H1 (cell line): ENCODE measurements at places on chromosomes 11 and 22. TPM values are rescaled to one million over a fixed set of nuclear protein-coding genes. Genes with fewer than 3 reads are reported as not detected.

- H3K36me3 ChIP-seq, result no peaks in the 10 kb centered on the region
- no peak overlapping the region for H3K4me3 ChIP-seq
- H3K27ac ChIP-seq, result no peak overlapping the region
Observed at GRCh38 chr11:119974051-119974450, 163.9 kb downstream of the TRIM29 start.

GRCh38 chr11:96213500-96213899 lies 129.5 kb downstream of the MAML2 start:
- DNase-seq, result no peak
- no peaks in the 10 kb centered on the region for H3K36me3 ChIP-seq
- no peak overlapping the region for H3K27ac ChIP-seq
- no peaks in the 10 kb centered on the region for H3K4me1 ChIP-seq
- H3K4me3 ChIP-seq, result no peak overlapping the region

- H3K27me3 ChIP-seq, result no peaks in the 10 kb centered on the region
- H3K27ac ChIP-seq, result no peak overlapping the region
- H3K36me3 ChIP-seq, result peaks cover 34% of the 10 kb centered on the region
Observed at GRCh38 chr11:57681168-57681567, 13.3 kb downstream of the ZDHHC5 start.

DNA sequence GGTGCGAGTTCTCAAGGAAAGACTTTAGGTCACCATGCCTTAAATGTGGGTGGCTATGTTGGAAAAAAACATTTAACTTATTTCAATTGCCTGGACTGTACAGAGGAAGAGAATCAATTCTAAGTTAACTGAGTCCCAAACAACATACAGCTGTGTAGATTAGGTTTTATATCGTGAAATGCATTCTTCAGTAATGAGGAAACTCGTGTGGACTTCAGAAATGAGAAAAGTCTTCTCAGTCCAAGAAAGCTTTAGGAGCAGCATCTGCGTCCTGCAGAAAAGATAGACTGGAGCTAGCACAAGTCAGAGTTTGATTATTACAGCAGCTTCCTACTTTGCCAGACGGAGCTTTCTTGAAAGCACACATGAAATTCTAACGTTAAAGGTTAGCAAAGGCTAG lies 673.0 kb downstream of the OPCML start:
- peaks cover 3% of the 10 kb centered on the region; the same call in 1 of the 2 replicates for H3K4me1 ChIP-seq
- H3K36me3 ChIP-seq, result no peaks in the 10 kb centered on the region
- H3K27ac ChIP-seq, result no peak overlapping the region
- H3K4me3 ChIP-seq, result no peak overlapping the region

DNA sequence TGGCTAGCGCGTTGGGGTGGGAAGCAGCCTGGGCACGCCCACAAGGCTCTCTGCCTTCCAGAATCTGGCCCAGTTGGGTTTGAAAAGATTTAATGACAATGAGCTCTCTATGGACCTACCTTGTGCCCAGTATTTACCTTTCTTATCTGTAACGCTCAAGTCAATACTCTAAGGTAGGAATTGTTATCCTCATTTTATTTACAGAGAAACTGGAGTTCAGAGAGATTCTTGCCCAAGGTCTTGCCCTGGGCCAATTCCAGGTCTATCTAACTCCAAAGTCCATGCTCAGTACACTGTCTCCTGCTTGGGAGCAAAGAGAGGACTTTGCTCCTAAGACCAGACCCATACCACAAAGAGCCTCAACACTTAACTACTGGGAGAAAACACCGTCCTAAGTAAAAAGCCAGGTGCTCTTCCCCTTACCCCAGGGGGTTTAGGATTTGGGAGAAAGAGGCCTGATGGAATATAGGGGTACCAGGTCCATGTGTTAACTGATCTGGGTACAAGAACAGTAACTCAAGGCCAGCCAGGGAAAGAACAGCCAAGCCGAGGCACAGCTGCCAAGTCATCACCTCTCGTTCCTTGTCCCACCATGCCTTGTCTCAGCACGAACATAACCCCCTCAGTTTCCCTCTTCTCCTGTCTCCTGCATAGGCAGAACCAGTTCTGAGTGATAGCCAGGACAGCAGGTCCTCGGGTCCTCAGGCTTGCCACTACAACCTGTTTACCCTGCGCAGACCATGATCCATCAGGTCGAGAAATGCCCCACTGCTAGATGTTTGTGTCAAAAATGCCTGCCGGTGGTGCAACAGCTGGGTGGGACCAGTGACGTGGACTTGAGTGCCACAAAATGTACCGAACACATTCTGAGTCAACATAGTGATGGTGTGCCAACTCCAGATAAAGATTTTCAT lies 14.6 kb downstream of the APOA4 start:
- H3K4me1 ChIP-seq, result no peaks in the 10 kb centered on the region
- no peak overlapping the region for H3K4me3 ChIP-seq
- DNase-seq, result no peak
- H3K27me3 ChIP-seq, result no peaks in the 10 kb centered on the region
- H3K36me3 ChIP-seq, result no peaks in the 10 kb centered on the region

DNA sequence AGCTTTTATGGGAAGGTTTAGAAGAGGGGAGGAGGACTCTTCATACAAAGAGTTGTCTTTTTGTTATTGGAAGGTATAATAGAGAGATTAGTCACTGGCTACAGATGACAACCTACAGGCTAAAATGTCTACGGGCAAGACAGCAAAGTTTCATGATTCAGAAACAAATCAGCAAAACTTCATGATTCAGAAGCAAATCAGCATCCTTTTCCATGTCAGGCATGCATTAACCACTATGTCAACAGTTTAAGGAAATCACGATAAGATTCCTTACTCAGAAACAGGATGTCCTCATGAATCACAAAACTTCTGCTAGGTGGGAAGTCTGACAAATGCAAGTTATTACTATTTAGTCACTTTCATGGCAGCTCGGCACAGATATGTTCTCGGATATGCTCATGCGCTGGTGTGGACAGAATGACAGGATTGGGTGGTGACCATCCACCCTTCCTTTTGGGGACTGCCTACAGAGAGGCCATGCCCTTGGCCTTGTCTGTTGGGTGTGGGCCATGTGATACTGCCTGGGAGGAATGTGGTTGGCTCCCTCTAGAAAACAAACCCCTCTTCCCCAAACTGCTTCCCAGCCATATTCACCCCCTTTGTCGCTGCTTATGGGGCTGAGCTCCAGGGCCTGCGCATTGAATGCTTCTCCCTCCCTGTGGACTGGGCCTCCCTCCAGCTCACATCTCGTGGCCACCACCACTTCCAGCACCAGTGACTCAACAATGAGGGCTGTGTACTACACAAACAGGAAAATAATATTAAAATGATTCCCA lies 10.1 kb downstream of the C11orf91 start:
- no peak for DNase-seq
- no peak overlapping the region for H3K27ac ChIP-seq
- no peak overlapping the region for H3K4me3 ChIP-seq
- H3K36me3 ChIP-seq, result no peaks in the 10 kb centered on the region
- no peaks in the 10 kb centered on the region for H3K27me3 ChIP-seq

GRCh38 chr11:128900468-128900867 lies 9.3 kb downstream of the KCNJ5 start:
- no peaks in the 10 kb centered on the region for H3K36me3 ChIP-seq
- H3K4me3 ChIP-seq, result no peak overlapping the region
- peaks cover 53% of the 10 kb centered on the region for H3K27me3 ChIP-seq

GRCh38 chr11:62410972-62411371 lies 7.9 kb upstream of the SCGB1A1 start:
- 0 out of 2 replicates have a peak, but pooled peaks cover 2% of the 10 kb centered on the region for H3K4me1 ChIP-seq
- no peaks in the 10 kb centered on the region for H3K36me3 ChIP-seq

GRCh38 chr11:110289472-110289871 lies 6.9 kb downstream of the RDX start:
- H3K27me3 ChIP-seq, result no peaks in the 10 kb centered on the region
- DNase-seq, result no peak
- peaks cover 6% of the 10 kb centered on the region for H3K4me1 ChIP-seq
- no peaks in the 10 kb centered on the region for H3K36me3 ChIP-seq
- no peak overlapping the region for H3K4me3 ChIP-seq

GRCh38 chr11:15605094-15605493 lies 490.4 kb downstream of the INSC start:
- no peak for DNase-seq
- no peaks in the 10 kb centered on the region for H3K27me3 ChIP-seq
- H3K36me3 ChIP-seq, result no peaks in the 10 kb centered on the region
- H3K27ac ChIP-seq, result no peak overlapping the region
- no peak overlapping the region for H3K4me3 ChIP-seq
- peaks cover 3% of the 10 kb centered on the region; the same call in 1 of the 2 replicates for H3K4me1 ChIP-seq

DNA sequence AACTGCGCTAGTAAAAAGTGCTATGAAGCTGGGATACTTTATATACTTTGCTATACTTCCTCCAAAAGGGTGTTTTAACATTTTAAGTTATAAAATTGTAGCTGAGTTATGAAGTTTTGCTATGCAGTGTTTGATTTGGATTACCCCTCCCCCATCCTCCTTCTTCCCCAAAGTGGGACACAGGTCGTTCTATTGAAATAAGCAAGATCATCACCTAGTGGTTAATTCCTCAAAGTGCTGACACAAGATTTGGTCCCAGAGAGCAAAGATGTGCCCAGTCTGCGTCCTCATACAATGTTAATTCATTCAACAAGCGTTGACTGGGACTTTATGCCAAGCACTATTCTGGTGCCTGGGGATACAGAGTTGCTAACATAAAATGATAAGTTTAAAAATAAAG lies 78.5 kb downstream of the SPON1 start:
- no peaks in the 10 kb centered on the region for H3K27me3 ChIP-seq
- H3K4me1 ChIP-seq, result no peaks in the 10 kb centered on the region
- no peaks in the 10 kb centered on the region for H3K36me3 ChIP-seq
- no peak for DNase-seq
- H3K4me3 ChIP-seq, result no peak overlapping the region
- H3K27ac ChIP-seq, result no peak overlapping the region

- H3K4me3 ChIP-seq, result no peak overlapping the region
- no peak for DNase-seq
- no peak overlapping the region for H3K27ac ChIP-seq
- no peaks in the 10 kb centered on the region for H3K27me3 ChIP-seq
- no peaks in the 10 kb centered on the region for H3K36me3 ChIP-seq
- H3K4me1 ChIP-seq, result no peaks in the 10 kb centered on the region
Observed at GRCh38 chr22:37223965-37224551, 11.8 kb upstream of the SSTR3 start.

DNA sequence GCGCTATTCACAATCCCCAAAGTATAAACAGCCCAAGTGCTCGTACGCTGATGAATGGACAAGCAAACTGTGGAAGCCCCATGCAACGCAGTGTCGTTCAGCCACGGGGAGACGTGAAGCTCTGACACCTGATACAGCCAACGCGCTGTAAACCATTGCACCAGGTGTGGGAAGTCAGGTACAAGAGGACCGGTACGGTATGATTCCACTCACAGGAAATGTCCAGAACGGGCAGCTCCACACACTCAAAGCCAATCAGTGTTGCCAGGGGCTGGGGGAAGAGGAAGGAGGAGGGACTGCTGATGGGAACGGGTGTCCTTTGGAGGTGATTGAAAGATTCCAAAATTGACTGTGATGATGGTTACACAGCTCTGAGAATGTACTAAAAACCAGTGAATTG lies 64.5 kb downstream of the BRD1 start:
- no peaks in the 10 kb centered on the region for H3K36me3 ChIP-seq
- H3K4me1 ChIP-seq, result no peaks in the 10 kb centered on the region
- no peaks in the 10 kb centered on the region for H3K27me3 ChIP-seq
- no peak overlapping the region for H3K4me3 ChIP-seq
- no peak overlapping the region for H3K27ac ChIP-seq

DNA sequence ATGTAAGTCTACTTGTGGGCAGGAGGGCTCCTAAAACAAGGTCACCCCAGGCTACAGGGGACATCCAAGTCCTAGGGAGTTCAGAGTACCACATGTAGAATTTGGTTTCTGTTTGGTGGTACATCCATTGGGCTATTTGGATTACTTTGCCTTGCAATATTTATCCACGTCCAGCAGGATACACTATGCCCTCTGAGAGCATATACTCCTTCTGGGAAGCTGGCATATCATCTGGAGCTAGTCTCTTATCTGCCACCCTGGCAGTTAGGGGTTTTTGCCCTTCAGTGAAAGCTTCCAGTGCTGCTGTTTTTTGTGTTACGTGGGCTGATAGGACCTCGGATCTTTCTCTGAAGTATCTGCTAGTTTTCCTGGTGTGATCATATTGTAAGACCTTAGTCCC lies 7.3 kb downstream of the LMO2 start:
- no peaks in the 10 kb centered on the region for H3K27me3 ChIP-seq
- DNase-seq, result no peak
- H3K36me3 ChIP-seq, result no peaks in the 10 kb centered on the region; the same call in 1 of the 2 replicates
- H3K4me1 ChIP-seq, result no peaks in the 10 kb centered on the region
- no peak overlapping the region for H3K27ac ChIP-seq
- no peak overlapping the region for H3K4me3 ChIP-seq

GRCh38 chr11:31361743-31362142 lies 7.8 kb downstream of the DCDC1 start:
- no peaks in the 10 kb centered on the region for H3K27me3 ChIP-seq
- no peak overlapping the region for H3K27ac ChIP-seq
- no peak overlapping the region for H3K4me3 ChIP-seq
- no peaks in the 10 kb centered on the region for H3K36me3 ChIP-seq

DNA sequence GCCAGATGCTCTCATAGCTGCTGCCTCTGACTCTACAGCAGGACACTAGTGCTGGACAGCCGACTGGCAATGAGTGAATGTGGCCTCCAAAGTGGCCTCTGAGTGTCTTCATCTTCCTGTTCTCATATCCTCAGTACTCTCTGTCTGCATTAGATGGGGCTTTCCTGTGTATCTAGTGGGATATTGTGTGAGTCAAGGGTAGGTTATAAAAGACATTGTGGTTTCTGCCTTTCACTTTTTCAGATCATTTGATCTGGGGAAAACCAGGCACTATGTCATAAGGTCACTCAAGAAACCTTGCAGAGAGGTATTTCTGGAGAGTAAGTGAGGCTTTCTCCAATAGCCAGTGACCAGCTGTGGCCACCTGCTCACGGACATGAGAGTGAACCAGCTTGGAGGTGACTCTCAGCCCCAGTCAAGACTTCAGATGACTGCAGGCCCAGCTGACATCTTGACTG lies 333.6 kb upstream of the NCAM1 start:
- no peak for DNase-seq
- H3K4me3 ChIP-seq, result no peak overlapping the region
- H3K4me1 ChIP-seq, result no peaks in the 10 kb centered on the region
- H3K27me3 ChIP-seq, result no peaks in the 10 kb centered on the region
- H3K27ac ChIP-seq, result no peak overlapping the region

DNA sequence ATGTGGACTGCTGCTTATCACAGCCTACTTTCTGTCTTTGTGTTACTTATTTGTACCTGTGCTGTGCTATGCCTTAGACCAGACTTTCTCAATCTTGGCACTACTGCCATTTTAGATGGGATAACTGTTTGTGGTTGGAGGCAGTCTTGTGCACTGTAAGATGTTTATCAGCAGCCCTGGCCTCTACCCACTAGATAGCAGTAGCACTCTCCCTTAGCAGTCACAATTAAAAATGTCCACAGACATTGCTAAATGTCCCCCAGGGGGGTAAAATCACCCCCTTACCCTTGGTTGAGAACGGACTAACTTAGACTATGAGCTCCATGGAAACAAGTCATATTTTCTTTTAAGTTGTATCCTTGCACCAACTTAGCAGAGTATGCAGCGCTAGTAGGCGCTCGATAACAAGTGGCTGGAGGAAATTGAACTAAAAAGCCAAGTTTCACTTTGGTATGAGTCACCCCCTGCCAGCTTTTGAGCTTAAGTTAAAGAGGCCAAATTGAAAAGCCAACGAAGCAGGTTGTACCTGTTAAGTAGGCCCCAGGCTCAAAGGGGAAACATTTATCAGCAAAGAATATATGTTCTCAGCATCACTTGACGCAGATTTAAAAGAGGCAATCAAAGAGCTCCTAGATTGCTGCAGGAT lies 304.8 kb upstream of the SORL1-AS1 start:
- H3K27ac ChIP-seq, result no peak overlapping the region
- no peaks in the 10 kb centered on the region for H3K36me3 ChIP-seq
- H3K27me3 ChIP-seq, result no peaks in the 10 kb centered on the region
- H3K4me1 ChIP-seq, result peaks cover 7% of the 10 kb centered on the region
- no peak for DNase-seq

The GAL3ST3 gene
- total RNA-seq, result 21.1 and 21.4 TPM in 2 replicates

The POLD4 gene
- total RNA-seq, result 18.5 and 21.2 TPM in 2 replicates

The SCGB1A1 gene
- not detected in 2 replicates for total RNA-seq

The OR51B2 gene
- total RNA-seq, result not detected in 2 replicates

The ALDH3B2 gene
- total RNA-seq, result not detected in 2 replicates

The ANO5 gene
- 4.6 and 5.0 TPM in 2 replicates for total RNA-seq

The APOA1 gene
- total RNA-seq, result 0.48 TPM in 1 of 2 replicates, not detected in the other
